Chondrocyte (in vitro differentiated cells): ENCODE measurements at places on chromosomes 12 and 14. TPM values are rescaled to one million over a fixed set of nuclear protein-coding genes. Genes with fewer than 3 reads are reported as not detected.
A peak's percentile ranks its signal among the peaks of the same experiment; 100 is the strongest.

DNA sequence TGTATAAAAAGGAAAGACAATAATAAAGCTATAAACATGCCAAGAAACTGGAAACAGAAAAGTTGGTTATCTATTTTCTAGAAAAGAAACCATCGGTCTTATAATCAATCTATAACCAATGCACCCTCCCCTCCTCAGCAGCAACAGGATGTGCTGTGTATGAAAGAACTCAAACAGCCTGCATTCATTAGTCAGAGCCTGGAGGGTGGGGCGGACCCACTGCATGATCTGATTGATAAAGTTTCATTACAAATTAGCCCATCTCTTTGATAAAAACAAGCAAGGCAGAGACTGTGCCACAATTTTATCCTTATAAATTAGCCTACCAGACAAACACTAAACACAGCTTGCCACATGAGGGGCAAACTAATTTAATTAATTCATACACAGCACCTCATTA lies 448.1 kb downstream of the BCAT1 start:
- H3K27ac ChIP-seq, result peak overlapping the region; percentile 84
- peak overlapping the region; percentile 10 for H3K4me3 ChIP-seq
- DNase-seq, result no peak
- H3K4me1 ChIP-seq, result peaks cover 49% of the 10 kb centered on the region
- no peaks in the 10 kb centered on the region for H3K27me3 ChIP-seq
- no peaks in the 10 kb centered on the region for H3K36me3 ChIP-seq

DNA sequence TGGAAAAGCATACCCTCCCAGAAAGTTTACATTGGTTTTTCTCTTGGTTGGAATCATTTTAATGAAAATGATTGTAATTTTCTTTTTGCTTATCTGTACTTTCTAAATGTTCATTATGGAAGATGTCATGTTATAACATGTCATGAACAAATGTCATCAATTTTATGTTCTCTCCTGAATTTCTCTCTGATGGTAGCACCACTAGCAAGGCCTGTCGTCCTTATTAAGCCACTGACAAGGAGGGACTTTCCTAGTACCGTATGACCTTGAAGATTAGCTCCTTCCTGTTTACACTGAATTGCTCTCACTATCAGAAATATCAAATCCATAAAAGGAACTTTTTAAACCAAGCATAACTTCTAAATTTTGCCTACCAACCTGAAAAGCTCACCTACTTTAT lies 99.0 kb downstream of the ESR2 start:
- no peak overlapping the region for H3K4me3 ChIP-seq
- H3K36me3 ChIP-seq, result peaks cover 3% of the 10 kb centered on the region
- H3K27me3 ChIP-seq, result no peaks in the 10 kb centered on the region
- H3K27ac ChIP-seq, result no peak overlapping the region
- peaks cover 11% of the 10 kb centered on the region for H3K4me1 ChIP-seq

DNA sequence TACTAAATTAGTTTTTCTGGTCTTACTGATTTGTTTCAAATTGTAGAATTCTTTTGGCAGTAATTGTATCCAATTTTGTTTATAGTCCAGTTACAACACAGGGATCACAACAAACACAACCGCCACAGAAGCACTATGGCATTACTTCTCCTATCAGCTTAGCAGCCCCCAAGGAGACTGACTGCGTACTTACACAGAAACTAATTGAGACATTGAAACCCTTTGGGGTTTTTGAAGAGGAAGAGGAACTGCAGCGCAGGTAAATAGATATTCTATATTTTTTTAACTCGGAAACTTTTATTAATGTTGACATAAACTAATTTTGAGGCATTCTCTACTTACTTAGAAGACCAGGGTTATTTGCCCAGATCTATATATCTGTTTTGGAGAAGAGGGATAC lies 17.8 kb downstream of the PAPOLA start:
- no peak overlapping the region for H3K27ac ChIP-seq
- peaks cover 29% of the 10 kb centered on the region for H3K4me1 ChIP-seq
- no peaks in the 10 kb centered on the region for H3K36me3 ChIP-seq
- no peaks in the 10 kb centered on the region for H3K27me3 ChIP-seq
- no peak overlapping the region for H3K4me3 ChIP-seq
- no peak for DNase-seq

GRCh38 chr12:46874642-46875041 lies 48.8 kb upstream of the SLC38A4 start:
- peaks cover 11% of the 10 kb centered on the region for H3K36me3 ChIP-seq
- peaks cover 11% of the 10 kb centered on the region for H3K4me1 ChIP-seq
- no peak for DNase-seq
- H3K27me3 ChIP-seq, result no peaks in the 10 kb centered on the region
- no peak overlapping the region for H3K27ac ChIP-seq

DNA sequence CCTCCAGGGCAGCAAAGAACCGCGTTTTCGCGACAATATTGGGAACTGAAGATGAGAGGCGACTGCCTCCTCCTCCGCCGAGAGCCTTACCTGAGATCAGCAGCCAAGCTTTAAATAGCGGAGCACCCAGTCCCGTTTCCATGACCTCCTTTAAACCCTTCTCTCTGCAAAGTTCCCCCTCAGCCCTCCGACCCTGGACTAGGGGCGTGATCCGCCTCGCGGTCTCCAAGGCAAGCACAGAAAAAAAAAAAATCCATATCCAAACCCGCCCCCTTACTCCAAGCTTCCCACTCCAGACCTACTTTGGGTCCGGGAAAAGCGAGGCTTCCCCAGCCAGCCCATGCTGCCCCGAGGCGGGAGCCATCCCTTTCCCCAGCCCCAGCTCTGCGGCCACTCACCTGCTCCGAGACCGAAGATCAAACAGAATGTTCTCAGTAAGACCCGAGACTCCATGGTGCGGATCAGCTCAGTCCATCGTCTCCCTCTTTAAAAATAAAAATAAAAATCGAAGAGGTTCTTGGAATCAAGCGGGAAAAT lies 630 bp downstream of the NELL2 start:
- H3K36me3 ChIP-seq, result no peaks in the 10 kb centered on the region
- no peak for DNase-seq
- H3K4me1 ChIP-seq, result peaks cover 20% of the 10 kb centered on the region
- peak overlapping the region; percentile 75 for H3K4me3 ChIP-seq

- peaks cover 3% of the 10 kb centered on the region for H3K4me1 ChIP-seq
- no peaks in the 10 kb centered on the region for H3K36me3 ChIP-seq
- no peaks in the 10 kb centered on the region for H3K27me3 ChIP-seq
- H3K27ac ChIP-seq, result no peak overlapping the region
- no peak overlapping the region for H3K4me3 ChIP-seq
These were observed 295.6 kb downstream of the DPF3 start for GRCh38 chr14:72598306-72598705.

DNA sequence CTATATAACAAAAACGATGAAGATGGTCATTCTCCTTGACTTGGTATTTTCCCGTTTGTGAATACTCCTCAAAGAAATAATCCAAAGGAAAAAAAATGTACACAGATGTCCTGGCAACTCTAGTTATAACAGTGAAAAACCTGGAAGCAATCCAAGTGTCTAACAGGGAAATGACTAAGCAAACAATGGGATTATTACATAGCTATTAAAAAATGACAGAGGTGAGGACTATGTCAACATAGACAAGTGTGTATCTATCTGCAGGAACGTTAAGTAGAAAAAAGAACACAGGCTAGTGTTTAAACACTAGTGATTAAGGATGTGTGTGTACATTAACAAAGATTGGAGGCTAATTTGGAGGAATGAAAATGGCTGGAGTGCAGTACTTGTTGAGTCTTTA lies 5.9 kb upstream of the APOLD1 start:
- H3K27ac ChIP-seq, result peak overlapping the region; percentile 83
- no peak overlapping the region for H3K4me3 ChIP-seq
- peaks cover 19% of the 10 kb centered on the region for H3K4me1 ChIP-seq
- no peak for DNase-seq
- no peaks in the 10 kb centered on the region for H3K36me3 ChIP-seq

DNA sequence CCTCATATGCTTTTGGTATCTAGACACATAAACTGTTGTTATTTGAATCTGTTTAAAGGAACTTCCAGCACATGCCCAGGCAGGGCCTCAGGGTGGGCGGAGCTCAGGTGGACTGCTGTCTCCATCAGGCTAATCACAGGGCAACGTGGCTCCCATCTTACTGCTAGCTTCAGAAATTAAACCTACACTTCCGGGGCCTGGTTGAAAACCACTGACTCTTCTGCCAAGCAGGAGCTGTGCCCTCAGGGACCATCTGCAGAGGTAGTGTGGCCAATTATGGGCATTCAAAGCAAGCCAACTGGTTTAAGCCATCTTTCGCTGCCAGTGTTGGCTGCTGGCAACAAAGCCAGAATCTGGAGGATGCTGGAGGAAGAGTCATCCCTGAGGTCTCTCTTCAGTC lies 97.5 kb downstream of the TMX1 start:
- H3K27ac ChIP-seq, result no peak overlapping the region
- H3K4me1 ChIP-seq, result peaks cover 26% of the 10 kb centered on the region
- DNase-seq, result no peak

GRCh38 chr12:50018968-50019367 lies 6.3 kb downstream of the RACGAP1 start:
- no peak overlapping the region for H3K27ac ChIP-seq
- H3K4me3 ChIP-seq, result no peak overlapping the region
- H3K27me3 ChIP-seq, result no peaks in the 10 kb centered on the region
- H3K36me3 ChIP-seq, result no peaks in the 10 kb centered on the region
- H3K4me1 ChIP-seq, result peaks cover 30% of the 10 kb centered on the region

DNA sequence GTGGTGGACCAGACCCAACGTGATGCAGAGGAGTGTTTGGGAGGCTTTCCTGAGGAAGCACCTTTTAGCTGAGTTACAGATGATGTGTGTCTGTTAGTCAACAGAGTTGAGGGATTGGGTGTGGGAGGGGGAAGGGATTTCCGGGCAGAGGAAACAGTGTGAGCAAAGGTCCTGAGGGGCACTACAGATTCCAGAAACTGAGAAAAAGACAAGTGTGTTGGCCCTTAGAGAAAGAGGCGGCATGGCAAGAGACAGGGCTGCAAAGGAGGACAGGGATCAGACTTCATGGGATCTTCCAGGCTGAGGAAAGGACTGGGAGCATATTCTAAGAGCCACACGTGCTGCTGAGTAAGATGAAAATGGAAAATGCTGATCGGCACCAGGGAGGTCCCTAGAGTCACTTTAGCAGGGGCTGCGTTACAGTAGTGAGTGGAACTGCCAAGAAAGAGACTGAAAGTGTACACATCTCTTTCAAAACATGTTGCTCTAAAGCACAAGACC lies 9.4 kb upstream of the RPS6KL1 start:
- H3K4me3 ChIP-seq, result no peak overlapping the region
- H3K27ac ChIP-seq, result no peak overlapping the region
- H3K4me1 ChIP-seq, result peaks cover 6% of the 10 kb centered on the region
- H3K27me3 ChIP-seq, result peaks cover 1% of the 10 kb centered on the region
- H3K36me3 ChIP-seq, result no peaks in the 10 kb centered on the region

DNA sequence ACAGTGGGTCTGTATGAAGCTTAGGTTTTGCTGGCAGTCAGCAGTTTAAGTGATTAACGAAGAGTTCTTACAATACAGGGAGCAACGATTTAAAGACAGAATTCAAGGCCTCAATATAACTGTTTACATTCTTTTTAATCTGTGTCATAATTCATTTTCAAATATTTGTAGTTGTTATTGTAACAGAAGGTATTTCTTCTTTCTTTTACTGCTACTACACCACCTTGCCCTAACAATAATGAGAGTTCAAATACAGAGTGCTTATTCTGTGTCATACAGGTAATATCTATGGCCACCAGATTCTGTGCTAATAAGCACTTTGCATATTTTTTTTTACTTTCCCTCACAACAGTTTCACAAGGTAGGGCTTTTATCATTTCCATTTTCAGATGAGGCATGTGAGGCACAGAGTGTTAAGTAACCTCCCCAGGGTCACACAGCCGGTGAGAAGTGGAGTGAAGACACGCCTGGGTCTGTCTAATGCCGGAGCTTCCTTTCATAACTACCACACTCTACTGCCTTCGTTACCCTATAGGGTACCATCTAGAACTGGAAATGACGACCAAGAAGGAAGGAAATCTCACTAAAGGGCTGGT lies 81.9 kb downstream of the PELI2 start:
- H3K36me3 ChIP-seq, result no peaks in the 10 kb centered on the region
- H3K27ac ChIP-seq, result no peak overlapping the region
- H3K4me1 ChIP-seq, result peaks cover 14% of the 10 kb centered on the region

DNA sequence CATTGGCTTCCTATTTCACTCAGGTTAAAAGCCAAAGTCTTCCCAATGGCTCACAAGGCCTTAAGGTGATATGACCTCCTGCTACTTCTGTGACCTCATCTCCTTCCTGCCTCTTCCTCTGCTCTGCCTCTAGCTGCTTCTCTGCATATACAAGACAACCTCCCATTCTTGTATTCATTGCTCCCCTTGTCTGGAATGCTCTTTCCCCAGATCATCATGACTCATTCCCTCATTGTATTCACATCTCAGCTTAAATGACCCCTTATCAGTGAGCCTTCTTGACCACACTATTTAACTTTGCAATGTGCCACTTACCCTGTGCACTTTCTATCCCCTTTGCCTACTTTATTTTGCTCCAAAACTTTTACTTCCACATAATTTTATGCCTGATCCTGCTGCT lies 90.2 kb downstream of the PPP1R12A start:
- no peak overlapping the region for H3K27ac ChIP-seq
- H3K4me3 ChIP-seq, result no peak overlapping the region
- peaks cover 44% of the 10 kb centered on the region for H3K4me1 ChIP-seq
- no peaks in the 10 kb centered on the region for H3K27me3 ChIP-seq
- peaks cover 19% of the 10 kb centered on the region for H3K36me3 ChIP-seq
- no peak for DNase-seq

DNA sequence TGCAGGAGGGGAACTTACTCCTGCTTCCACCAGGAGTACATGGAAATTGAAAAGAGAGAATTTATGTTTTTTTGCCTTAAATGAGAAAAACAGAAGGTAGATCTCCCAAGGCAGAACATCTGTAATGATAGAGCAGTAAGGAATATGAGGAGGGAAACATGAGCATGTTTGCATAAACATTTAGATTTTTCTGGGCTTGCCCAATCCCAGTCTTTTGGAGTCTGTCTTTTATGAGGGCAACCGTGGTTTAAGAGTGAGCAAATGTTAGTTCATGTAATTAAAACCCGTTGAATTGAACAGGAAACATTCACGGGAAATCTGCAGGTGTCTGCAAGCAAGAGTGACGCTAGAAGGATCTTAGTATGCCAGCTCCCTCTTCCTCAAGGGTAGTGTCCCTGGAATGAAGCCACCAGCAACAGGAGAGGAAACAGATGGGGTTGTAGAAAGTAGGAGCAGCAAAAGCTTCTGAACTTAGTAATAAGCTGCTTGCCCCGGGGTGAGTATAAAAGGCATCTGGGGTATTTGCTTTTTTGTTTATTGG lies 79.3 kb downstream of the ARF6 start:
- H3K36me3 ChIP-seq, result no peaks in the 10 kb centered on the region
- DNase-seq, result no peak
- H3K27ac ChIP-seq, result peak overlapping the region; percentile 90

- no peaks in the 10 kb centered on the region for H3K36me3 ChIP-seq
- no peak overlapping the region for H3K27ac ChIP-seq
- H3K4me1 ChIP-seq, result peaks cover 11% of the 10 kb centered on the region
- no peaks in the 10 kb centered on the region for H3K27me3 ChIP-seq
These were observed 106.2 kb downstream of the GPATCH2L start for GRCh38 chr14:76257842-76258397.

Gene ALDH1L2
- 87.2 to 158 TPM (median 153 TPM) in 3 replicates for total RNA-seq

Gene MANSC4
- not detected in 3 replicates for total RNA-seq

Gene CCDC88C
- total RNA-seq, result 1.1 to 3.6 TPM (median 2.3 TPM) in 3 replicates

Gene KRT77
- not detected in 3 replicates for total RNA-seq

Gene LYZ
- total RNA-seq, result not detected in 3 replicates

Gene GON7
- total RNA-seq, result 5.3 to 11.7 TPM (median 5.7 TPM) in 3 replicates

Gene ABHD12B
- total RNA-seq, result not detected in 3 replicates

Gene TPH2
- total RNA-seq, result not detected in 3 replicates
